ENCODE measurements at places on chromosomes 12 and 14.

DNA sequence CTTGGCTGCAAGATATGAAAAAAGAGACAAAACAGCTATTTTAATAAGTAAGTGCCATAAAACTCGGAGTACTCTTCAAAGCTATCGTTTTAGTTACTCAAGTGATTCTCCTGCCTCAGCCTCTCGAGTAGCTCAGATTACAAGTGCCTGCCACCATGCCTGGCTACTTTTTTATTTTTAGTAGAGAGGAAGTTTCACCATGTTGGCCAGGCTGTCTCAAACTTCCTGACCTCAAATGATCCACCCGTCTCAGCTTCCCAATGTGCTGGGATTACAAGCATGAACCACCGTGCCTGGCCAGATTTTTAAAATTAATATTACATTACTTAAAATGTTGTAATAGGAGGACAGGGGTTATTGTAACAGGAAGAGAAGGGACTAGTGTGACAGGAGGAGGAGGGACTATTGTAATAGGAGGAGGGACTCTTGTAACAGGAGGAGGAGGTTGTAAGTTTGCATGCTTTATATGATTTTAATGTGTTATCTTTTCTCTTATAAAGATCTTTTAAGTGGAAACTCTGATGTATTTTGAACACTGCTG, 61.3 kb downstream of the KITLG start:
- no peak for DNase-seq

DNA sequence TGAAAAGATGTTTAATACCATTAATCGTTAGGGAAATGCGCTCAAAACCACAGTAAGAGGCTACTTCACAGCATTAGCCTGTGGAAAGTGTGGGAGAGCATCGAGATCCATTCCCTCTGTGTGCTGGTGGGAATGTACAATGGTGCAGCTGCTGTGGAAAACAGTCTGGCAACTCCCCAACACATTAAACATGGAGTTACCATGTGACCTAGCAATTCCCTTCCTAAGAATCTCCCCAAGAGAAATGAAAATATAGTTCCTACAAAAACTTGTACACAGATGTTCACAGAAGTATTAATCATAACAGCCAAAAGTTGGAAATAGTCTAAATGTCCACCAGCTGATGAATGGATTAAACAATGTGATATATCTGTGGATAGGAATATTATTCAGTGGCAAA, 23.8 kb downstream of the MLXIP start:
- DNase-seq = no peak

DNA sequence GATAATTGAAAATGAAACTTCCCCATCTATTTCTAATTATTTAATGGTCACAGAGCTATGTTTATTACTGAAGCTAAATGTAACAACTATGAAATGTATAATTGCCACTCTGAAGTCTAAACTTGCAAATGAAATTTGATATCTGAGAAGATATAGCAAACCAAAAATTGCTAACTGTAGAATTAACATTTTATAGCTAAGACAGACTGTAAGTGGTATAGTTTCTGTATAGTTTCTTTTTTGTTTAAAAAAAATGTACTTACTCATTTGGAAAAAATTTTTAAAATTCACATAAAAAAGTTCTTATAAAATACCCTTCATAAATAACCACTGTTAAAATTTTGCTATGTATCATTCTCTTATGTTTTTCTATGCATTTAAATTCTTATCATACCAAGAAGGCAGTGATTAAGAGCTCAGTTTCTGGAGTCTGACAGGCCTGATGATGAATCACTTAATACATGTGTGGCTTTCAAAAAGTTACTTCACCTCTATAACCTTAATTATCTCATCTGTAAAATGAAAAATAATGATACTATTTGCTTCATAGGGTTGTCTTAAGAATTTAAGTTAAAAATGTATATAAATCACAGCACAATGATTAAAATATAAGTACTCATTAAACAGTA, 214.7 kb upstream of the GARIN2 start:
- peak; percentile 17 for DNase-seq

GRCh38 chr12:94202245-94203180, 54.1 kb downstream of the PLXNC1 start:
- no peak for DNase-seq

- no peak for DNase-seq
These were observed 32.1 kb downstream of the PRMT8 start for GRCh38 chr12:3523058-3523457.

- no peak for DNase-seq
These were observed 215.5 kb downstream of the CRADD start for GRCh38 chr12:93892423-93893268.

Data from RCC 7860 (cell line).